ENCODE measurements at places on chromosomes 12 and 14. TPM values are rescaled to one million over a fixed set of nuclear protein-coding genes. Genes with fewer than 3 reads are reported as not detected.
A peak's percentile ranks its signal among the peaks of the same experiment; 100 is the strongest.

ACSM4 gene
- polyA plus RNA-seq: not detected

COL2A1 gene
- 43.8 TPM for polyA plus RNA-seq

KLRB1 gene
- 5.5 TPM for polyA plus RNA-seq

TSHR gene
- polyA plus RNA-seq: 0.07 TPM

C3AR1 gene
- 3.5 TPM for polyA plus RNA-seq

DNA sequence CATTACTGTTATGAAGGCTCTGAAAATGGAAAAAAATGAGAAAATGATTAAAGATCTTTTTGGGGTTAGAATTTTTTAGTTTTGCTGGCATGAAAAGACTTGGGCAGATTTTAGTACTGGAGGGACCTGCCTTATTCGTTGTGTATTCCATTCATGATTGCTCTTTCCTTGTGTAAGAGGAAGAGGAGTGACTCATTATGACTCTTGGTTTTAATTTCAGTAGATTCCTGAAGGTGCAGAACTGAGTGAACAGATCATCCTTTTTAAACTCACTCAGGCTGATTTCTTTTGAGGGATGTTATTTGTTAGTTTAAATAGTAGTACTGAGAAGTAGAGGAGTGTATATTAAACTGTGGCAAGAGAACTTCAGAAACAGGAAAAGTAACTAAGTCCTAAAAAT is 41.6 kb downstream of the AKAP6 start:
- DNase-seq: no peak

DNA sequence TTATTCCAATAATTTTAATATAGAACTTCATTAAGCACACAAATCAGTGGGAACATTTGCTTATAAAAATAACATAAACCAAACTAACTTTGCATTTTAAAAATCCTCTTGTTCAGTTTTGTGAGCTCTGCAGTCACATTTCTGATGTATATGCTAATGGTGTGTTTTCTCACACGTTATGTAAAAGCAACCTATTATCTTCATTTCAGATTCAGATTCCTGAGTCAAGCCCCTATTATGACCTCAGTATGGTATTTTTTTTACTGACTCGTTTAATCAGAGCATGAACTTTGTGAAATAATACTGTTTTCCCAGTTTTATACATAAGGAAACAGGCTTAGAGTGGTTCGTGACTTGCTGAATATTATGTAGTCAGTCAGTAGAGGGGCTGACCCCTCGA is 394.0 kb downstream of the TMEM117 start:
- no peak for DNase-seq

DNA sequence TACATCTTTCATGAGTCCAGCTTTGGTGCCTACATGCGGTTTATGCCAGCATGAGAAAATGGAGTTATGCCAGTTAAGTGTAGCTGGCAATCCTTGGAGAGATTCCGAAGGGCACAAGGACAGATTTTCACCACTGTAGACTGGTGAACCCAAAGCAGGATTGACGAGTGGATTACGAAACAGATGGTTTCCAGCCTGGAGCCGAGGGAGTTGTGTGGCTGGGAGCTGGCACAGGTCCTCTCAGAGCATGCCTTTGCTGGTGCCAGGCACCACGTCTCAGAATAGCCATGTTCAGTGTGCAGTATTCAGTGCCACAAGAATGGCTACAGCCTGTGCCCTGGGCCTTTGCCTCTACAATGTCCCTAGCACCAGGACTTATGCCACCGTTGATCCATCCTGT is 13.2 kb downstream of the KCNH3 start:
- DNase-seq: no peak

GRCh38 chr14:40417777-40418401 is 985.7 kb upstream of the FBXO33 start:
- DNase-seq: no peak

DNA sequence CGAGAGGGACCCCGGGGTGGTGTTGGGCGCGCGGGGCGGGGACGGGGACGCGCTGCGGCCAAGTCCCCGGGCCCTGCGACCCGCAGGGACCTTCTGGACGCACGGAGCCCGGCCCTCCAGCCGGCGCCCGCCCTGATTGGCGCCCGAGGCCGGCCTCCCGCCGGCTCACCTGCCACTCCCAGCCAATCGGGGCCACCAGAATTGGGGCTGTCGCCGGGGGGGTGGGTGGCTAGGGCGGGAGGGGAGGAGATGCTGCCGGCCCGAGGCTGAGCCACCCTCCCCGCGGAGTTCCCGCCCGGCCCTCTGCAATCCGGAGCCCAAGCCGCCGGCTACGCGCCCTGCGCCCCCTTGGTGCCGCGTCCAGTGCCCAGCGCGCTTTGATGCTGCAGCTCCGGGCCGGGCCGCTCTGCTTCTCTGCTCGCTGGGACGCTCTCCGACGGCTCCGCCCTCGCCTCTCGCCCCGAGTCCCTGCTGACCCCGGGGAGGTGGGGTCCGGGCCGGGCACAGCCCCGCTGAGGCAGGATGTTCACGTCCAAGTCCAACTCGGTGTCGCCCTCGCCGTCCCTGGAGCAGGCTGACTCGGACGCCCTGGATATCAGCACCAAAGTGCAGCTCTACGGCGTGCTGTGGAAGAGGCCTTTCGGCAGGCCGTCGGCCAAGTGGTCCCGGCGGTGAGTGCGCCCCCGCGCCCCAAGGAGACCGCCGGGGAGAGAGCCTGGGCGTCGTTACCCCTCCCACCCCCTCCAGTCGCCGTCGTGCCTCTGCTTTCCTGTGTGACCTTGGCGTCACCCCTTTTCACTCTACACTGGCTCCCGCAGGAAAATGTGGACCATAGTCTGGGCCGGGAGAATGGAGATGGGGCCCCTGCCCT is at the start of gene PLEKHD1:
TSS of gene PLEKHD1 (plus strand) at position 285 of the 871 bp plus-strand sequence. CDS start at position 523, 238 bp downstream.
- DNase-seq: no peak

DNA sequence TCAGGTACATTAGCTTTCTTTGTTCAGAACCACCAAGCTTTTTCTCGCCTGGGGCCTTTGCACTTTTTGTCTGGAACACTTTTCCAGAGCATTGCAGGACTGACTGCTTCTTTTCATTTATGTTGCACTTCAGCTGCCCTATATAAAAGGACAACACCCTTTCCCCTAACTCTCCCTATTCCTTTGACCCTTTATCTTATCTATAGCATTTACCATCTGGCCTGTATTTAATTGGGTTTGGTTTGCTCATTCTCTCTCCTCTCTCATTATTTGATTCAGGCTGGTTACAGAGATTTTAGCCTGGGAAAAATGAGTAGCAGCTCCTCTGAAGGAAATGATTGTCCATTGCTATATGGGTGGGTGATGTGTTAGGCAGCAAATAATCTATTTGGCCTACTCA is 165.4 kb downstream of the KICS2 start:
- DNase-seq: no peak

DNA sequence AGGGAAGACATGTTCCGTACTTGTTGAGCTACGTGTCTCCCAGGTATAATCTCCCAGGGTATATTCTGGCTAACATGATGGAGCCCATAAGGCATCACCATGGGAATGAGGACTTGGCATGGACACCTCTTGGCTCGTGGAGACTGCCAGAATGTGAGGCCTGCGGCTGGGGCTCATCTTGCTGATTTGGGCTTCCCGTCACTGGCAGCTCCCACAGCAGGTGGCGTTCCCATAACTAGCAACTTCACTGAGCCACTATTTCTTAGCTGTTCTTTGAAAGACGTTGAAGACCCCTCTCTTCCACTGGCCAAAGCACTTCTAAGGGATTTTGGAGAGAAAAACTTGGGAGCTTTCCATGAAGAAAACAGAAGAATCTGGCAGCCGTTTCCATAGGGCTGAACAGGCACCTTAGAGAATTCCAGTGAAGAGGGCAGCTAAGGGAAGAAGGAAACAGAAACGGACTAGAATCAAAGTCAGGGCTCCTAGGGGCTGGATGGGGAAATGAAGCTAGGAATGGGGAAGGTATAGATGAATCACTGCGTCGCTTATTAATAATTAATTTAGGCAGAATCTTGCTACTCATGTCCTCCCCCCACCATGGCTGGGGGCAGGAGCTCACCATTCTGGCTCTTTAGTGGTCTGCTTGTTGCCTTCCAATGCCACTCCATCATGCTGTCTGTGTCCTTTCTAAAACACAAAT is 39.7 kb upstream of the FOS start:
- DNase-seq: no peak

GRCh38 chr12:94873734-94874517 is 129.6 kb downstream of the NDUFA12 start:
- DNase-seq: no peak

GRCh38 chr12:3540387-3540990 is 49.5 kb downstream of the PRMT8 start:
- DNase-seq: no peak

GRCh38 chr14:63474844-63475243 is 68.3 kb downstream of the PPP2R5E start:
- DNase-seq: no peak

DNA sequence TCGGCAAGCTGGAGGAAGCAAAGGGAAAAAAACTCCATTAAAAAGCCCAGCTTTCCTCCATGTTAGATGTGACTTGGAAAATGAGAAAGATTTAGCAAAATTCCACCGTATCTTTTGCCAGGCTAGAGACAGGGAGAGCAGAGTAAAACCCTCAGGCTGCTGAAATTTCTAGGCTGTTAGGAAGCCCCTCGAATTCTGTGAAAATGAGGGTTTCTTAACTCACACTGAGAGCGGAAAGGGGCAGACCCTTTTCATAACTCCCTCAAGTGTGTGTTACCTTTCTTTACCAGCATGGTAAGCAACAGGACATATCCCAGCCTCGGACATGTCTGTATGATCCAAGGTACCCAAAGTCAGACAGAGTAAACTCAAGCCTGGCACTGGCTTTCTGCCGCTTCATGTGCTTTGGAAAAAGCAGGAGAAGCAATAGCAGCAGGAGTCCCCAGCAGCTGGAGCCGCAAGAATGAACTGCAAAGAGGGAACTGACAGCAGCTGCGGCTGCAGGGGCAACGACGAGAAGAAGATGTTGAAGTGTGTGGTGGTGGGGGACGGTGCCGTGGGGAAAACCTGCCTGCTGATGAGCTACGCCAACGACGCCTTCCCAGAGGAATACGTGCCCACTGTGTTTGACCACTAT is at the start of gene RHOJ:
TSS of gene RHOJ (plus strand) at position 37 of the 637 bp plus-strand sequence. CDS start at position 464, 427 bp downstream.
- peak; percentile 40 for DNase-seq

DNA sequence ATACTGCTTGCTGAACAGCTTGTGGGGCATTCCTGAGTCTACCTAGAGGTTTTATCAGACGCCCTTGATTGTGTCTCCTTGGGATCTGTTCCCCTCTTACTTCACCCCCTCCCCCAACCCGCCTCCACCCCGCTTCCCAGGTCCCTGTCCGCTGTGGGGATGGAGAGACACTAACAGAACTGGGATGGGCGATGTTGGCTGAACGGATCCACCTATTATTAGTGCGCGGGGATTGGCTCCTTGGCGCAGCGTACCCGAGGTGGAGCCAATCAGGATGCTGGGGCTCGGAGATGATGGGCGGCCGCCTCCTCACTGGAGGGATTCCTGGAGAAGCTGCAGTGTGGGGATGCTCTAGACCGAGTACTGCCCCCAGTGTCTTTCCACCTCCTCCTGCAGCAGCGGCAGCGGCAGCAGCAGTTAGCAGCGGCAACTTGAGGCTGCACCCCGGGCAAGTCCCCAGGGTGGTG is at the start of gene SYT1:
TSS of gene SYT1 (plus strand) at position 372 of the 467 bp plus-strand sequence.
- DNase-seq: peak; percentile 56

DNA sequence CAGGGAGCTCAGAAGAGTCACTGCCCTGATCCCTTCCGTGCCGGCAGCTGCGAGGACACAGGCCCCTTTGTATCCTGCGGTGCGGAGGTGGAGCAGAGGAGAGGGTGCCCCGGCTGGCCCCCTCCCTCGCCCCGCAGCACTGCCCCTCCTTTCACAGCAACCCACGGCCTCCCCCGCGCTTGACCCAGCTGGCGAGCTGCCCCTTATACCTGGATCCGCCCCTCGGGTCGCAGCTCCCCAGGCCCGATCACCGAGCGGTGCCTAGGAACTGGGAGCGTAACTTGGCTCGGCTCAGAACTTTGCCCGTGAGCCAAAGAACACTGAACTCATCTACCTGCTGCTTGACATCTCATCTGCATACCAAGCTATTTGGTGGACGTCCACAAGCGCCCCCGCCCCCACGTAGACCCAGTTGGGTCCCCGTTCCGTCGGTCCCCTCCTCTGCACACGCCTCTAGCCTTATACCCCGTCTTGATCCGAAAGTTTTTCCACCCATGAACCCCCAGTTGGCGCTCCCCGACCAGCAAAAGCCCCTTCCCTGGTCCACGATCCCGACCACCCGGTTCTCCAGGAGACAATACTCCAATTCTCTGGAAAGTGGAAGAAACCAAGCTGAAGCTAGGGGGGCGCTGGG is 697 bp upstream of the DNAJC14 start:
- DNase-seq: no peak

DNA sequence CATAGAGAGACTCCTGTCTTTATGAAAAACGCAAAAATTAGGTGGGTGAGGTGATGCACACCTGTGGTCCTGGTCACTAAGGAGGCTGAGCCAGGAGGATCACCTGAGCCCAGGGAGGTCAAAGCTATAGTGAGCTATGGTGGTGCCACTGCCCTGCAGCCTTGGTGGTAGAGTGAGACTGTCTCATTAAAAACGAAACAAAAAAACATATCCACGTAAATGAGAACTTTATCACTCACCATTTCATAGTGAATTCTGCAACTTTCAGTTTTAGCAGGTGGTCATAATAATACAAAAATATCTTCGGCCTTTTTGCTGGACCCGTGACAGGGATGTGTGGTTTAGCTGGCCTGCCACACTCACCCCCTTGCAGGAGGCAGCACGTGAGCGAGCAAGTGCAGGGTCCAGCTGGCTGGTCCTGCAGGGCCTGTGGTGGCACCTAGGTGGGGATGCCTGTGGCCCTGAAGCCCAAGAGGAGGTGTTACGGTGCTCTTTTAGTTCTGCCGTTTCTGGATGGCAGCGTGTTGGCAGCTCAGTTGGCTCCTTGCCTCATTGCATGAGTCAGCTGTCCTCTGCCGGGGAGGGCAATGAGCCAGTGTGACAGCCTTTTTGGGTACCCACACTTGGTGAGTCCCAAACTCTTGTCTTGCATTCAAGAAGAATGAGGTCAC is 1330.7 kb upstream of the TMEM132C start:
- DNase-seq: no peak

- DNase-seq: no peak
Measured at GRCh38 chr12:91994208-91994797, 151.3 kb downstream of the BTG1 start.

GRCh38 chr12:53205747-53206419 is 1.2 kb downstream of the ITGB7 start:
- no peak for DNase-seq

GRCh38 chr12:39352471-39353017 is 90.4 kb downstream of the KIF21A start:
- no peak for DNase-seq
